Omental fat pad (tissue), 4 donors: ENCODE measurements at places on chromosomes 1 and 21.
A peak's percentile ranks its signal among the peaks of the same experiment; 100 is the strongest.

- DNase-seq = no peak
Measured at GRCh38 chr1:94801919-94802546, 18.1 kb upstream of the SLC44A3 start.

- no peak for DNase-seq
Measured at GRCh38 chr1:234874291-234875288, 254.0 kb downstream of the TOMM20 start.

- DNase-seq = no peak
Measured at GRCh38 chr1:112325504-112325903, 70.5 kb upstream of the CTTNBP2NL start.

GRCh38 chr1:152774875-152775274 is at the start of gene LCE1F:
Gene LCE1F, plus strand, starts transcription at chr1:152775140. Its CDS starts 1,232 bp downstream, at chr1:152776372.
- DNase-seq = no peak

DNA sequence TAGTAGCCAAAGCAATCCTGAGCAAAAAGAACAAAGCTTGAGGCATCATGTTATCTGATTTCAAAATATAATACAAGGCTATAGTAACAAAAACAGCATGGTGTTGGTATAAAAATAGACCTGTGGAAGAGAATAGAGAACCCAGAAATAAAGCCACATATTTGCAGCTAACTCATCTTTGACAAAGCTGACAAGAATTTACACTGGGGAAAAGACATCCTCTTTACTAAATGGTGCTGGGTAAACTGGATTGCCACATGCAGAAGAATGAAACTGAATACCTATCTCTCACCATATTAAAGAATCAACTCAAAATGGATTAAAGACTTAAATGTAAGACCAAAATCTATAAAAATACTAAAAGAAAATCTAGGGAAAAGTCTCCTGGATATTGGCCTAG is 59.5 kb upstream of the CD55 start:
- DNase-seq = no peak

DNA sequence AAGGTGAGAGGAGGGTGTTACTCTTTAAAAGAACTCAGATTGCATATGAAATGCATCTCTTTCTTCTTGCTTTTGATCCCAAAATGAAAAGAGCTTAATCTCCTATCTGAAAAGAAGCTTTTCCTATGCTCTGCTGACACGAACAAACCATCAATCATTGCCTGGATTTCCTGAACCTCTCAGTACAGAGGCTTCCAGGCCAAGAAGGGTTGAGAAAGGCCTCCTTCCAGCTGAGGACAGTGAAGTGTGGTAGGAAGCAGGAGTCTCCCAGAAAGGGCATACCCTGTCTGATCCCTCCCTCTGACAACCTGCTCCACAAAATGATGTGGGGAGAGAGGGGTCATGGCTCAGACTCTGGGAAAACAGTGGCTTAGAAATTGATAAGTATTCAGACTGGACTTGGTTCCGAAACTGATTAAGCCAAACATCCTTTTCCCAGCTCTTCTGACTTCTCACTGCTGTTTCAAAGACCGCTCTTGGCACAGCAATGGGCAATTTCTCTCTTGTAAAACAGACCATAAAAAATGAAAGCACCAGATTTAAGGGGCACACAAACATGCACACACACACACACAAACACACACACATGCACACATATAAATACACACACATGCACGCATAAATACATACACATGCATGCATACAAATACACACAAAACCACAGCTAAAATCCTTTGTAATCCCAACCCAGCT is 310.3 kb downstream of the SIPA1L2 start:
- DNase-seq = no peak

- DNase-seq = no peak
Measured at GRCh38 chr1:233627376-233627775, 13.5 kb downstream of the KCNK1 start.

- no peak for DNase-seq
Measured at GRCh38 chr1:175511496-175511895, 231.9 kb downstream of the TNR start.

- DNase-seq = no peak
Measured at GRCh38 chr1:107626073-107626796, 338.7 kb downstream of the VAV3 start.

DNA sequence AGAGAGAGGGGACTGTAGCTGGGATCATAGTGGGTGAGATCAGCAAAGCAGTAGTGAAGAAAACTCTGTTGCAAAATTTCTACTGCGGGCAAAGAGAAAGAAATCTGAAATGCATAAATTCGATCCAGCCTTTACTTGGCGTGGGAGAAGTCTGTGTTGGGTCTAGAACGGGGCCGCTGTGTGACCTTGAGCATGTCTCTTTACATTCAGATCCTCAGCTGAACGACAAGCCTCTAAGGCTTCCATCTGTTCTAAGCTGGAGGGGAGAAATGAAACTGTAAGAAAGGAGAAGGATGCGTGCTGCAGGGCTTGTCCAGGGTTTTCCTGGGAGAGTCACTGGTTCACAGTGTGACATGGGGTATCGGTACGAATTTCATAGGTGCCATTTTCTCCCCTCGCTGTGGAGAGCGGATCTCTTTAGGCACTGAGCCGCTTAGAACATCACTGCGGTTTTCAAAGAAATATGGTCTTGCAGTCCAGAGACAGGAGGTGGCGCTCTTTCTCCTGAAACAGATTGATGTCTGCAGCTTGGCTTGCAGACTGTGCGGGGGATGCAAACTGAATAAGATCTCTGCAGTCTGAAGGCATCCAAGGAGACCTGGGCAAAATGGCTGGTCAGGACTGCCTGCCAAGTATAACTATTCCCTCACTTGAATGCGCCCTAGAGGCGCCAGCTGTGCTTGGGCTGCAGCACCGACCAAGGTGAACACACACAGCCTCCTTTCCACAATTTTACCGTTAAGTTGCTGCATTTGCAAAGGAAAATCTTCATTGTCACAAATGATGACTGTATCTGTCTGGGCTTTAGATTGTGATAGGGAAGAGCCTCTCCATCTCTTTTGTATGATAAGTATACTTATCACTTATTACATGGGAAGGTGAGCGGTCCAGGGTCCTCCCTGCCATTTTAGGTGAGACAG is 104.1 kb downstream of the XCL2 start:
- peak; percentile 56 for DNase-seq

DNA sequence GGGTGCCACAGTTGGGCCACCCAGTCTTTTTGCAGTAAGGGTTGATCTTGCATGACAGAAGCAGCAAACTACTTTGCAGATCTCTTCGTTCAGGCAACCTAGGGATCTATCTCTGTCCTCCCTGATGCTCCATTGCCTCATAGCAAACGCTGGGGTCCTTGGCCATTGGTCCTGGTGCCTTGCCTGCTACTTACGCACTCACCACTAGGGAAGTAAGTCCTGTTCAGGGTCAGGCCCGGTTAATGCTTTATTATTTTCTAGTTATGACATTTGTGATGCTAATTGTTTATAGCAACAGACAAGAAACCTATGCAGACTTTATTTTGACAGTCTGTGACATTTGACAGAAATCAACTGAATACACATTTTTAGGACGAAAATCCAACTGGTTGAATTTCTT is 326.5 kb upstream of the FMN2 start:
- no peak for DNase-seq

DNA sequence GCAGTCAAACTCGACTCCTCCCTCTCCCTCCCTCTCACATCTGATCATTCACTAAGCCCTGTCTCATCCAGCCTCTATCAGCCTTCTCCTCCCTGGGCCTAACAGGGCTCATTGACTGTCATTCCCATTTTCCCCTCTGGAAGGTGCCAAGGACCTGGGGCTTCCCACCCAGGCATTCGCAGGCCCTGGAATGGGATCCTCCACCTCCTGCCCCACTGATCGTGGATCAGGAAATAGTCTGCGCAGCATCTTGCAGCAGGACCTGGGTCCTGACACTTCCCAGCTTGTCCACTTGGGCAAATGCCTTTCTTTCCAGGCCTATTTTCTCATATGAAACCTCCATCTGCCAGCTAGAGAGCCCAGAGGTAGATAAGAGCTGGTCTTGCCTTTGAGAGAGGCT is 71.2 kb upstream of the ZC3H12A start:
- DNase-seq = no peak

DNA sequence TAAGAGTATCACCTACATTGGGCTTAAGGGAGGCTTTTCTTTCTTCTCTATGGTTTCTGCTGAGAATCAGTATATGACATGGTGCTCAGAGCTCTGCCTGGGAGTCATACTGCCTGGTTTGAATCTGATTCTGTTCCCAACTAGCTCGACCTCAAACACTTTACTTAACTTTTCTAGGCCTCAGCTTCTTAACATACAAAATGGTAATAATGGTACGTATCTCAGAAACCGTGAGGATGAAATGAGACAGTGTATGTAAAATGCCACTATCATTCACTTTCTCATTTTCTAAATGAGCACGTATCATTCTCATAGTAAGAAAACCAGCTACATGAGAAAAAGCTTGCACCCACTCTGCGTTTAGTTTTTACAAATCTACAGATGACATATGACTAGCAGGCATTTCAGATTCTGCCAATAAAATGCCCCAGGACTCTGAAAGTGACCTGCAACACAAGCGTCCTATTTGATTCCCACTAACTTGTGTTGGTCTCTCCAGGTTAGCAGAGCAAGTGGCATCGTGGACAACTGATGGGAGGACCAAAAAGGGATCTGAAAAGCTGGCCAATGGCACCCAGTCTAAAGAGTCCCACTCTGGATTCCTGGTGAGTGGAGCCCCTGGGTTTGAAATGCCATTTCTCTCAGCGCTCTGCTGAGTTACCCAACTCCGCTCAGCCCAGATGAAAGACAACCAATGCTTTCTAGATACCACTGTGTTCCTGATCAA is 6.1 kb downstream of the CTNNBIP1 start:
- DNase-seq = no peak

DNA sequence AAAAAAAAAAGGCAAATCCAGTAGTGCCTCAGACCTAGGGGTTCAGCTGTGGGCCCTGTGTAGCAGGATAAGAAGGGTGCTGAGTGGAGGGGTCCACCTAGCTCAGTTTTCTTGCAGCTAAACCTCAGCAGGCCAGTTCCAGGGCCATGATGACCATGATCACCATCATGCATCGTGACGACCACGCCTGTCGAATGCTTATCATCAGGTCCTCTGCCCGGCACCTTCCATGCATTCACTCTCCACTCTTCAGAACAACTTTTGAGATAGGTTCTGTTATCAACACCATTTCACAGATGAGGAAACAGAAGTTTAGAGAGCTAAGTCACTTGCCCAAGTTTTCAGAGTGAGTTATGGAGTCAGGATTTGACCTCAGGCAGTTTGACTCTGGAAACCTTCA is 54.9 kb downstream of the ACBD3 start:
- DNase-seq = no peak

DNA sequence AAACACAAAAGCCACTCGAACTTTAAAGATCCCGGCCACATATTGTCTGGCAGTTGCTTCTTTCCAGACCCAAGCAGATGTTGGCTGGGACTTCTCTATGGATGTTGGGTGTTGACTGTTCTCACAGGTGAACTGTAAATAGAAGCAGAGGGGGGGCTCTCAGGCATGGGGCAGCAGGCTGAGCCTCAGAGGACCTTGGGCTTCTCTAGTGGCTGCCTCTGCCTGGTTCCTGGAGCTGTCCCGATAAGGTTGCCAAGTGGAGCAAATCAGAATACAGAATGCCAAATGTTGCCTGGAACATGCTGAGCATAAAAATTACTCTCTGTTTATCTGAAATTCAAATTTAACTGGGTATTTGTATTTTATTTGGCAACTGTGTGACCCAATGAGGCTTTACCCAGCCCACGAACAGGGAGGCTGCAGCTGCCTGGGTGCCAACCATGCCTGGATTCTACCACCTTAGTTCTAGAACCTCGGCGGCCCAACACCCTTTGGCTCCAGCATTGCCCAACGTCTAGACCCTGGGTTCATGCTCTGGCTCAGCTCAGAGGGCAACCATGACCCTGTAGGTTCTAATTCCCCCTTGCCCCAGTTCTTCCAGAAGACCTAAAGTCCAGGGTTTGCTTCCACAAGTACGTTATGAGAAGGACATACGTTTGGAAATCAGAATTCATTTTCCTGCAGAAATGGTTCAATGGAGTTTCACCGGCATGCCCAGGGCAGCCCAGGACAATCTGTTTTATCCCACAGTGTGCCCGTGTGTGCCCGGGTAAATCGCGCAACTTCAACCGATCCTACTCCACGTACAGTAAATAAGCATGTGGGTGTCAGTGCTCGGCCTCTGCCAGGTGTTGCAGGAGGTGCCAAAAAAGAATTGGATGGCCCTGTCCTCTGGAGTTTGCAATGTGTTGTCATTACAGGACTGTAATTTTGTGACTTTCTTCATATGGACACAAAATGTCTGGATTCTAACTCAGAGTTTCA is 5.4 kb upstream of the SLC45A1 start:
- DNase-seq = no peak

DNA sequence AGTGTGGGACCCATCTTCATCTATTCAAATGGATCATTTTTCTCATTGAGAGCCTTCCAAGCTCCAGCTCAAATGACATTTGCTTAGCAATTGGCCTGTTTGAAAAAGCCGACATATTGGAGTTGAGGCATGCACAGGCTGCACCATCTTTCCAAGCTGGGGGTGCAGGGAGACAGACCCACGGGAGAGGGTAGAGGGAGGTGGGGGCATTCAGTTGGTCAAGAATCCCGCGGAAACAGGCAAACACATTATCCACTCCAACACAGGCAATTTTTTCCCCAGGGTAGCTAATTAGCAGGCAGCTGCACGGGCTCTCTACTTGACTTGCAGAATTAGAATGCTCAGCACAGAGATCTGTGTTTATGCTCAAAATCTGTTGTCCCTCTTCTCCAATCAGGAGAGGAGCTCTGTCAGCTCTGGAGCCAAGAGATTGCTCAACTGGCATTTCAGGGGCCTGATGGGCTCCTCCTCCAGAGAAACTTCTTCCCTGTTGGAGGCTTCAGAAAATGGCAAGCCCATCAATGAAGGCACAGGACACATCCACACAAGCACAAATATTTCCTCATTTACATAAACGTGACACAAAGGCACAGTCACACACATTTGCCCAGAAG is 267.8 kb downstream of the FOXD2 start:
- DNase-seq = no peak

- DNase-seq = no peak
Measured at GRCh38 chr1:102970496-102971078, 137.7 kb downstream of the COL11A1 start.

- DNase-seq = no peak
Measured at GRCh38 chr1:232968391-232968790, 18.0 kb downstream of the NTPCR start.

DNA sequence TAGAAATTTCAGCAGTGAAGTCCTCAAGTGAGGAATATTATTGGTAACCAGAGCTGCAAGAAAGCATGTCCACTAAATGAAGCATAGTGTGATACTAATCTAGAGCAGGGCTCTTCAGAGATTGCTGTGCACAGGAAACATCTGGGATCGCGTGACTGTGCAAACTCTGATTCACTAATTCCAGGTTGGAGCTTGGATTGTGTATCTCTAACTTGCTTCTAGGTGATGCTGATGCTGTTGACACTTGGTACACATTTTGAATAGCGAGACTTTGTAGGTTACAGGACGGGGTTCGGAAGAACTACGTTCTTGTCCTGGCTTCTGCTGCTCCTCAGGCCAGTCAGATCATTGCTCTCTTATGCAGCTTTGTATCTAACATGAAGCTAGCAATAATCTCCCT is 66.5 kb downstream of the PRRX1 start:
- DNase-seq = no peak
